CD8-positive, alpha-beta T cell (primary cell): ENCODE measurements at places on chromosomes 4 and X. TPM values are rescaled to one million over a fixed set of nuclear protein-coding genes. Genes with fewer than 3 reads are reported as not detected.

DNA sequence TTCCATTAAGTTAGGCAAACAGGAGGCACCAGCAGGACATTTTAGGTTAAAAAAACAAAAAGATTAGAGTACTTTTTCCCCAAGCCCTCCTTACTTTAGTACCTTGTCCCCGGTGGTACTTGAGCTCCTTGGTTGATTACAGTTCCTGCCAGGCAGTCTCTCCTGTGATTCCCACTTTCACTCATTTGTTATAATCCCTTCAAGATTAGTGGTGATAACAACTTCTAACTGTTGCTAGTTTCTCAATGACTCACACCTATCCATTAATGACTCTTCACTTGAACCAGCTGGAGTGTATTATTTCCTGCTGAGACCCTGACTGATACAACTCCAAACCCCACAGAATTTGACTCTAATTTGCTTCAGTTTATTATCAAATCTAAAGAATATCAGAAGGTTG, 765.0 kb upstream of the DIAPH2 start:
- DNase-seq = no peak

GRCh38 chr4:10005632-10006031, 15.7 kb downstream of the SLC2A9 start:
- DNase-seq = no peak

DNA sequence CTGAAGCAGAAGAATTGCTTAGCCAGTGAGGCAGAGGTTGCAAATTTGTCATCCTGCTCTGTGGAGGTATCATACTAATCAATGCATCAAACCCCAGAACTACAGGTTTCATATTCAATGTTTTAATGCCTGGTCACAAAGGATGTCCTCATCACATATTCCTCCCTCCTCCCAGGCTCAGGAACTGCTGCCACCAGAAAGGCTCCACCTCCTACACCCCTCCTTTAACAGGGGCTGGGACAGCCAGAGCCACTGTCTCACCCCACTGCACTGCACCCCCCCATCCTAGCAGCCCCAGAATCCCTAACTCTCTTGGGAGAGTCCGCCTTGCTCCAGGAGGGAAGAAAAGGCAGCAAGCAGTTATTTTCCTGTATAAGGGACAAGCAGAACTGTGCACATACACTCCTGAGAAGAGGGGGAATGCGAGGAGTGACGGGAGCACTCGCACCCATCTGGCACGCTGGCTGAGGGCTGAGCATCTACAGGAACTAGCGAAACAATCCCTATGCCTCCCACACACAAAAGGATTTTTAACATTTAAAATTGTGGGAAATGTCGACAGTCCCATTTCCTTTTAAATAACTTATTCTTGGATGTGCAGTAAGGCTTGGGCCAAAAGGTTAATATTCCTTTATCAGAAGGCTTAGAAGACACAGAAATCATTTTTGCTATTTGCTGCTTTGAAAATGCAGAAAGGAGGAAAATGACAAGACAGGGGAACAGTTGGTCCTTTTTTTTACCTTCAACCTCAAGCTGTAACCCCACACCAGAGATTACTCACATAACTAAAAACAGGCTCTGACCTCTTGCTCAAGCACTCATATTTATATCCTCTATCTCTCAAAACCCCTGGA, 27.8 kb downstream of the CD99L2 start:
- no peak for DNase-seq

DNA sequence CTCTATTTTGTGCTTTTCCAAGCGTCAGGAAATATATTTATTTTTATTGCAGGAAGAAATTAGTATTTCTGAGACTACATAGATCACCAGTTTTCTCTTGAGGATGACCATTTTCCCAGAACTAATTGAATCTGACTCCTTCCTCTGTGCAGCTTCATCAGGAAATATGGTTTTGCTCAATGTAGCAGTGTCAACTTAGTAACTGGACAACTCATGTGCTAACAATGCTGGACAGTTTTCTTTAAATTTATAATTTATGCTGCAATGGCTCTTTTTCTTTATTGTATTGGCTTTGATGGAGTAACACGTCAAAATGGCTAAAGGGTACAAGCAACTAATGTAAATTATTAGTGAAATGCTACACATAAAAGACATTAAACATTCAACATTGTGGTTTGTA, 531.5 kb downstream of the ANKRD50 start:
- DNase-seq = no peak

GRCh38 chr4:123922847-123923246, 526.3 kb downstream of the SPRY1 start:
- no peak for DNase-seq

GRCh38 chr4:125679989-125680388, 365.2 kb downstream of the FAT4 start:
- no peak for DNase-seq

DNA sequence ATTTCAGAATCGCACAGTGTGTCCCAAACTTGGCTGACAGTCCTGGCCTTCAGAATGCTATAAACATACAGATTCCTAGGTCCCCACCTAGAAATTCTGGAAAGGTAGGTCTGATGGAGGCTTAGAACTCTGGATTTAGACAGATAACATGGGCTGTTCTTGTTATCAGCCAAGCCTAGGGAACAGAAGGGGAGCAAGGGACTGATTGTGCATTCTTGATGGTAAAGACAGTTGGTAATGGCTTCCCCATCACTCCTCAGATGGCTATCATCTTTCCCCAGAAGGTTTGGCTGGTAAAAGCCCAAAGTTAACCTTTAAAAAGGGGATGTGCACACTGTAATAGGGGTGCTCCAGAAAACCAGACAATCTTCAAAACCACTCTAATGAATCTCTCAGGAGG, 35.7 kb downstream of the DIPK2B start:
- no peak for DNase-seq

DNA sequence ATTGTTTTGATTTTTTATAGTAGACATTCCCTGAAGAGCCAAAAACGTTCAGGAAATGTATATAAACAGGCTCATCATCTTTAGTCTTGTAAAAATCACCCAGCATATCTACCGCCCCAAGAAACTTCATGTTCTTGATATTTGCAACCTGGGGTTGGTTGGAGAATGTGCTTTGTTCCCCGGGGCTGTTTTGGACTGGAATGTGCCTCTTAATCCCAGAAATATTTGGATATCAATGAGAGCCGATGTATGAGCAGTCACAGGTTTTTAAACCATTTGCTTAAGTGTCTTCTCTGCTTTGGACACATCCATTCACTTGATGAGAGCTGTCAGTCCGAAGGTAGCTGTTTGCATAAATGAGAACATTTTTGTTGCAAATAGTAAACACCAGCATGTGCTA, 449.7 kb downstream of the PCDH7 start:
- DNase-seq = no peak

DNA sequence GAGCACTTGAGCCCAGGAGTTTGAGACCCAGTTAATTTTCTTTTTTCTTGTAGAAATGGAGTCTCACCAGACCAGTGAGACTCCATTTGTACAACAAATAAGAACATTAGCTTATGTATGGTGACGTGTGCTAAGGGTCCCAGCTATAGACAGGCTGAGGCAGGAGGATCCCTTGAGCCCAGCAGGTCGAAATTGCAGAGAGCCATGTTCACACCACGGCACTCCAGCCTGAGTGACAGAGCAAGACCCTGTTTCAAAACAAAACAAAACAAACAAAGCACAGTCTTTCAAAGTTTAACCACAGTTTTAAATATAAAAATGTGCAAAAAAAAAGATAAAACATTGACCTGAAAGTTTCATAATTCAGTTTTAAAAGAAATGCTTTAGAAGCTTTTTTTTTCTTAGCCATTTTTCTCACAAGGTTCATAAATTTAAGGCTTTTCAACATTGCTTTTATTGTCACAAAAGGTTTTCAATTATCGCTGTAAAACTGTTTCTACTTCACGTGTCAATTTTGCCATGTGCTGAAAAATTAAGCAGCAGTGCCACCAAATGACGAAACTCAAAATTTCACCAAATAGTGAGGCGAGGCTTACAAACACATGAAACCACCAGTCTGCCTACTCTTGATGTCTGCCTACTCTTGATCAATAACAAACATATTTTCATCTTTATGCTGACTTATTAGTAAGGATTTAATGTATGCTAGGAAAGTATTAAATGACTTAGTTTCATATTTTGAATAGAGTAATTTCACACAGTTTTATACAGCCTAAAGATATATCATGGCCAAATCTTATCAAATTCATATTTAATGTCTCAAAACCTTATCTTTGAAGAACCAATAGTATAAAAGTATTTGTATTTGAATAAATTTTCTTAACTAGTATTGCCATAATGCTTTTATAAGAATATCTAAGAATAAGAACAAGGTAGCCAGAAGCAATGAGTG, 126.3 kb downstream of the NEK1 start:
- no peak for DNase-seq

DNA sequence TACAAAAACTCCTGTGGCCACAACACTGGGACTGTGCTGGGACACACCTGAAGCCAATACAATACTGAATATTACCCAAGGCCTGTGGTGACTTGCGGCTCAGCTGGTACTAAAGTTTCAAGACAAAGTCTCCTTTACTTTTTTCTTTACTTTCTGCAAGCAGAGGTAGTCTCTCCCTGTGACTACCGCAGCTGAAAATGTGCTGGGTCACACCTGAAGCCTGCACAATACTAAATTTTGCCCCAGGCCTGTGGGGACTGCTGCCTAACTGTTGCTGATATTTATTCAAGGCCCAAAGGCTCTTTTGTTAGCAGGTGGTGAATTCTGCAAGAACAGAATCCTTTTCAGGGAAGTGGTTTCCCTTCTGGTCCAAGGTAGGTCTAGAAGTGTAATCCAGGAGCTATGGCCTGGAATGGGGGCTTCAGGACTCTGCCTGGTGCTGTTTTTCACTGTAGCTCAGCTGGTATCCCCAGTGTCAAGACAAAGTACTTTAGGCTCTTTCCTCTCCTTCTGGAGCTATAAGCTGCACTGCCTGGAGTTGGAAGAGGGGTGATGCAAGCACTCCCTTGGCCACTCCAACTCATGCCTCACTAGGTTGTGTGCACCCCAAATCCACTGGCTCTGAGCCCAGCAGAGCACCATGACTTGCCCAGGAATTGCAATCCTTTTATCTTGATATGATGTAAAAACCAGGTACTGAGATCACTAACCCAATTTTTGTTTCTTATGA, 489.4 kb downstream of the TECRL start:
- no peak for DNase-seq

- no peak for DNase-seq
These were observed 158.7 kb downstream of the SPRY1 start for GRCh38 chr4:123555233-123555806.

DNA sequence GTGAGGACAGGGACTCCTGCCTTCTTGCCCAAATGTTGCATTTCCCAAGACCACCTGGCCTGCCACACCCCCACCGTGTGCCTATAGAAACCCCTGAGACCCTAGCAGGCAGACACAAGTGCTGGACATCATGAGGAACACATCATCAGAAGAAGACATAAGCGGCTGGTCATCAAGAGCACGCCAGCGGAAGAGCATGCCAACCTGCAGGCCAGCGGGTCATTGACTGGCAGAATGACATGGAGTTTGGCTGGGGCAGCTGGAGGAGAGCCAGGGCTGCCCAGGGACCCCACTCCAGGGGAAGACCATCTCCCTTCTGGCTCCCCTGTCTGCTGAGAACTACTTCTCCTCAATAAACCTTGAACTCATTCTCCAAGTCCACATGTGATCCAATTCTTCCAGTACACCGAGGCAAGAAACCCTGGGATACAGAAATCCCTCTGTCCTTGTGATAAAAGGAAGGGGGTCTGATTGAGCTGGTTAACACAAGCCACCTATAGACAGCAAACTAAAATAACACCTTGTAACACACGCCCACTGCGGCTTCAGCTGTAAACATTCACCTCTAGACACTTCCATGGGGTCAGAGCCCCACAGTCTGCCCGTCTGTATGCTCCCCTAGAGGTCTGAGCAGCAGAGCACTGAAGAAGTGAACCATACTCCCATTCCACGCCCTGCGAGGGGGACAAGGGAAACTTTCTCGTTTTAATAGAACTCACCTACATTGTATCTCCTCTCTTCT, 164.8 kb upstream of the EMCN start:
- no peak for DNase-seq

DNA sequence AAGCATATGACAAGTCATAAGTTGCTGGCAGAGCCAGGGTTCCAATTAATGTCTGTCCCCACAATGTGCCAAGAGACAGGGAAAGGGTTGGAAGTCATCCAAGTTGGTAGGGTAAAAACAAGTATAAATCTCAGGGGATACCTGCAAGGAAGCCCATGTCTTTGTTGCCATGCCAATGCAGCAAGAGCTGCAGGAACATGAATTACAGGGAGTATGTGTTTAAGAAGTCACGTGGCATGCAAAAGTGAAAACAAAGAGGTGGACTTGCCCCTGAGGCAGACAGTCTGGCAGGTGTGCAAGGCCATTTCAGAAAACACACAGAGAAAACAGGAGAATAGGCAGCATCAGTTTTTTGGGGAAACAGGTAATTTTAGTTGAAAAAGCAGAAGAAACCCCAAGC, 29.4 kb downstream of the C4orf51 start:
- DNase-seq = no peak

- no peak for DNase-seq
These were observed 127.9 kb upstream of the DMD start for GRCh38 chrX:33339219-33339618.

DNA sequence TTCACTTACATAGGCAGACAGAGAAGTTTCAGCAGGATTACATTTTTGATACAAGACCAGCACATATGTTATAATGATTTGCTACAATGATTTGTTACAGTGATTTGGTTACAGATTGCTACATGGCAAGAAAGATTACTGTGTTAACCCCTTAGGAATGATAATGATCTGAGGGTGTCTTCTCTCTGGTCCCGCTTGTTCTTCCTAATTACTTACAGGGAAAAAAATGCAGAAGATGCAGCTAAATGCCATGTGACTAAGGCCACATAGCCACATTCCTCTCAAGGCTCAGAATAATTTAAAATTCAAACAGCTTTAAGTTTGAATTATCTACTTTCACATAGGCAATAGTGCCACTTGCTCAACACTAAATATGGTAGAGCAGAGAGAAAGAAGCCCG, 9.7 kb upstream of the LAP3 start:
- DNase-seq = no peak

- no peak for DNase-seq
These were observed 50.4 kb upstream of the ELOVL6 start for GRCh38 chr4:110248831-110249253.

- no peak for DNase-seq
These were observed 176.6 kb downstream of the NR3C2 start for GRCh38 chr4:148265627-148266026.

DNA sequence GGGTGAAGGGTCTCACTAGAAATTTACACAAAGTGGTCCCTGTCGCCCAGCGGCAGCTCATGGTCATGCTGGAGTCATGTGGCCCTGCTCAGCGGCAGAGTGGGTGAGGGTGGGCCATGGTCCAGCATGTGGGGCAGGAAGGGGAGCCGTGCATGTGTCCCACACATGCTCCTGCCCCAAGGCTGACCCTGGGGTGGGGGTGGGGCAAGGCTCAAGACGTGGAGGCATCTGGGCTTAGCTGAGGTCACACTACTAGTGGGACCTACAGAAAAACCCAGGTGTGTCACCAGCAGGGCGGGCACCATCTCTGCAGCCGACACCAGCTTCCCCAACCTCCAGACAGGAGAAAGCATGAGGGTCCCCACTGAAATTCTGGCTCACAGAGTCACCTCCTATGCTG, 42.4 kb downstream of the EVC start:
- no peak for DNase-seq

GRCh38 chr4:158722291-158722916, 792 bp downstream of the PPID start:
- DNase-seq = peak; percentile 24

The ADGRG2 gene
- not detected for total RNA-seq

The KIAA1210 gene
- total RNA-seq = not detected

The L1CAM gene
- 0.05 TPM for total RNA-seq

The CA5B gene
- total RNA-seq = 33.9 TPM

The TLR6 gene
- total RNA-seq = 0.60 TPM

The KLHL4 gene
- not detected for total RNA-seq

The IL2RG gene
- total RNA-seq = 197 TPM

The AMOT gene
- 0.61 TPM for total RNA-seq

The AADAT gene
- not detected for total RNA-seq

The SSX1 gene
- total RNA-seq = not detected
